Epithelial cell of alveolus of lung (primary cell): ENCODE measurements at places on chromosomes 5 and 9. TPM values are rescaled to one million over a fixed set of nuclear protein-coding genes. Genes with fewer than 3 reads are reported as not detected.

Gene ZMYND19
- 16.9 and 19.4 TPM in 2 replicates for total RNA-seq

Gene LHX3
- not detected in 2 replicates for total RNA-seq

Gene HSPA4
- total RNA-seq: 53.4 and 83.8 TPM in 2 replicates

Gene NFIB
- 20.4 and 25.9 TPM in 2 replicates for total RNA-seq

Gene CCL28
- 0.65 and 1.0 TPM in 2 replicates for total RNA-seq

Gene PCDHAC2
- 0.39 TPM in 1 of 2 replicates, not detected in the other for total RNA-seq

Gene COX7C
- total RNA-seq: 309 and 711 TPM in 2 replicates
